ENCODE measurements at places on chromosomes 11 and 22.

- DNase-seq = no peak
Measured at GRCh38 chr11:19953909-19954308, 206.4 kb downstream of the DBX1 start.

GRCh38 chr11:61985869-61986268 is 18.4 kb upstream of the FTH1 start:
- DNase-seq = no peak

GRCh38 chr11:118027694-118028093 is 41.5 kb downstream of the IL10RA start:
- DNase-seq = no peak

DNA sequence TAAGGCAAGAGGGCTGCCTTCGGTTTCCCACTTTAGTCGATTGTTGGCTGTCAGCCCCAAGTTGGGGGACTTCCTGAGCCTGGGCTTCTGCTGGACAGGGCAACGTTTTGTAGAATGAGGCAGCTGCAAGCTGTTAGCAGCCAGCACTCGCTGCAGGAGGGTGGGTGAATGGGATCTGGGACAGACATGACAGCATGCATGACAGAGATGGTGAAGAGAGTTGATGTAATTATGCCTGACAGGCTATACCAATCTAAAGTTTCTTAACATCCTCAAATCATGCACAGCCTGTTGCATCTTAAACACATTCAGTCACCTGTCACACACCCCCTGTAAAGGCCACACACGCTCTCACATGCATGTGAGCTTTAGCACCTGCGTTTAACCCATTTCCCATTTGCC is 49.2 kb downstream of the CWC15 start:
- DNase-seq = no peak

- DNase-seq = no peak
Measured at GRCh38 chr11:86950661-86950995, 4.6 kb downstream of the FZD4 start.

DNA sequence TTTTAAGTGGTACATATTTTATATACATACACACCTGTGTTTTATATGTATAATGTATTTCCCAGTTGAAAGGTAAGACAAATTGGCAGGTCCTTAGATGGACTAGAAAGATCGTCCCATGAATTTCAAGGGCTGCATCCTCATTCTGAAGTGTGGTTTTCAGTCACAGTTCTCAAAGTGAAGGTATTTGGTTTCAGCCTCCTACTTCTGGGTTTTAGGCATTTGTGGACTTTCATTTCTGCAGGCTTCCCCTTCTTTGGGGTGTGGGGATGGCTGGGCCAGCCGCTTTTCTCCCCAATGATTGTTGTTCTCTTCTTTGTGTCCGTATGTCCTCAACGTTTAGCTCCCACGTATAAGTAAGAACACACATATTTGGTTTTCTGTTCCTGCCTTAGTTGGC is 10.0 kb downstream of the DCPS start:
- no peak for DNase-seq

GRCh38 chr22:50208939-50209892 is 8.4 kb downstream of the SELENOO start:
- DNase-seq = no peak

GRCh38 chr11:65972116-65972515 is 10.6 kb downstream of the SART1 start:
- DNase-seq = no peak

GRCh38 chr22:23827351-23827995 is 11.3 kb downstream of the DERL3 start:
- no peak for DNase-seq

DNA sequence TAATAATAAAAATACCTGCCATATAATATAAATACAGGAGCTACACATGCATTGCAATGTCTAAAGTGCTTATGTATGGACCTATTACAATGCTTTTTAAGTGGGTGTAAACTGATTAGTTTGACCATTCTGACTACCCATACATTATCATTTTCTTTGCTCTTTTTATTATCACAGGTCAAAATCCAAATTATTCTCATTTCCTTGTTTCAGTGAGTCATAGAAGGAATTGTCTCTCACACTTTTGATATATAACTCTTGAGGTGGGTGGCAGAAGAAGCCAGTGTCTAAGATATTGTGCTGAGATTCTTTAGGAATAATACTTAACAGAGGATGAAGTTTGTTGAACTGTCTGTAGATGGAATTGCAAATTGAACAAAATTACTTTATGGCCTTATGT is 35.6 kb downstream of the GAS2 start:
- no peak for DNase-seq

DNA sequence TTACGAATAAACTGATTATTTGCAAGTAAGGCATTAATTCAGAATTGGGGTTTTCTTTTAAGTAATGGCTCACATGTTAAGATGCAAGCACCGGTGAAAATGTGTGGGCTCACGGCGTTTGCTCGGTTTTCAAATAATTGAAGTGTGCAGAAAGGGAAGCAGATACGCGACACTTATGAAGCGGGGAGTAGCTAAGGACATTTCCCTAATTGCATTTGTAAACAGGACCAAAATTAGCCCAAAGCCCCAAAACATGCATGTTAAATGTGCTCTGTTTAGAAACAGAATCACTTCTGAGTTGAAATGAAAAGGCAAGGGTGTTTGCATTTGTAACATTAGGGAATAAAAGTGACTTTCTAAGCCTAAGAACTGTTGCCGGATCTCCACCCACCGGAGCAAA is 61.3 kb downstream of the ELFN2 start:
- no peak for DNase-seq
